Neural crest cell (in vitro differentiated cells): ENCODE measurements at places on chromosomes 6 and 20. TPM values are rescaled to one million over a fixed set of nuclear protein-coding genes. Genes with fewer than 3 reads are reported as not detected.

GRCh38 chr6:35640017-35640664 is 48.6 kb downstream of the FKBP5 start:
- no peak for DNase-seq

- DNase-seq = no peak
These were observed 2.7 kb downstream of the HLA-B start for GRCh38 chr6:31354158-31354863.

DNA sequence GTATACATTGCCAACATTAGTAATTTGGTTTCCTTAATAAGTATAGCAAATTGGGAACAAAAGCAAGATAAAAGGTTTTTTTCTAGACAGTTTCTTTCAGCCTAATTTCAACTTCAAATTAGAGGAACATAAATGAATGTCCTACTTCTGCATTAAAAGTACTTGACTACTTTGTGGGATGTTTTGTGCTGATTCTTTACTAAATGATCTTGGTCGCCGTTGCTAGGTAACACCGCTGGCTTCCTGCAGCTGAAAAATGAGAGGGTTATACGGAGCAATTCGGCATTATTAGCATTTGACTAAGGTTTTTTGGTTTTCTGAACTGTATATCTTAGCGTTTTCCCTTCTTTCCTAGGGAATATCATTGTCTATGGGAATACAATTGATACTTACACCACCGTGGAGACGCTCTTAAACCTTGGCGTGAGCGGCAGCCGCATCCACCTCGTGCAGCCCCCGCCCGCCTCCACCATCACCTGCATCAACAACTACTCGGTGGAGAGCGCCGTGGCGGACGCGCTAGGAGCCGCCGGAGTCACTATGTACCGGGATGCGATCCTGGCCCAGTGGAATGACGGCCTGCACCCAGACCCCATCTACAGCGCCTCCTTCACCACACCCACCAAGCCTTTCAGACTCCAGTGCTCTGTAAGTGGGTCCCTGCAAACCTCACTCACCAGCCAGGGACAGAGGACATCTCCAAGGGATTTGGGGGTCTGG is 90.9 kb upstream of the INSM1 start:
- DNase-seq = no peak

GRCh38 chr6:44100088-44100550 is 27.1 kb downstream of the MRPL14 start:
- peak; percentile 28 for DNase-seq

CALHM5 gene
- 0.33 and 0.45 TPM in 2 replicates for total RNA-seq

- DNase-seq = no peak
These were observed 36.9 kb downstream of the SNAI1 start for GRCh38 chr20:50019466-50020256.

DNA sequence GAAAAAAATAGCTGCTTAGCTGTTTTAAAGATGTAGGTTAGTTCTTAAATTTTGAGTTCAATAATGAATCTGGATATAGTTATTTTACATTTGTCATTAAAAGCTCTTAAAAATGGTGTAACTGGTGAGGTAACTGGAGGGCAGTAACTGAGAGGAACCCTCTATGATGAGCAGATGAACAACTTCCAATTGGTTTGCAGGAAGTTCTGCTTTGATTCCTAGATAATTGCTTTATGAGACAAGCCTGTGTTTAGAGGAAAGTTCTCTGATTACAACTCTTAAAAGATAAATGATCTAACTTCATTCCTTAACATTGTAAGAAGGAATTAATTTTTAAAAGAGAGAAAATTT is 8.5 kb downstream of the MYLIP start:
- no peak for DNase-seq
